ENCODE measurements at places on chromosomes 2 and 18.

GRCh38 chr2:235685024-235685721 is 191.3 kb downstream of the AGAP1 start:
- DNase-seq: no peak

DNA sequence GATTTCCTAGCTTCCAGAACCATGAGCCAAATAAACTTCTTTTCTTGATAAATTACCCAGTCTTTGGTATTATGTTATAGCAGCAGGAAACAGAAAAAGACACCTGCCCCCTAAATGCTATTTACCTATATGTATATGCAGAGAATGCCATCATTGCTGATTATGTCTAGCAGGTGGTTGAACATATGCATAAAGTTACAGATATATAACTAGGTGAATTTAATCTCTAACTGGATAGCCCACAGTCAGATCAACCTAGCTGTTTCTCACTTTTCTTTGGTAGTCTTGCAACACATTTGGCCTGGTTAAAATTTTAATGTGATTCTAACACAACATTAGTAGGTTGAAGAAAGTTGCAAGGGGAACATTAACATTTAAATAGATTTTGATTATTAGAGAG is 7.1 kb upstream of the CERS6 start:
- no peak for DNase-seq

GRCh38 chr2:211836409-211836808 is 702.2 kb downstream of the ERBB4 start:
- no peak for DNase-seq

DNA sequence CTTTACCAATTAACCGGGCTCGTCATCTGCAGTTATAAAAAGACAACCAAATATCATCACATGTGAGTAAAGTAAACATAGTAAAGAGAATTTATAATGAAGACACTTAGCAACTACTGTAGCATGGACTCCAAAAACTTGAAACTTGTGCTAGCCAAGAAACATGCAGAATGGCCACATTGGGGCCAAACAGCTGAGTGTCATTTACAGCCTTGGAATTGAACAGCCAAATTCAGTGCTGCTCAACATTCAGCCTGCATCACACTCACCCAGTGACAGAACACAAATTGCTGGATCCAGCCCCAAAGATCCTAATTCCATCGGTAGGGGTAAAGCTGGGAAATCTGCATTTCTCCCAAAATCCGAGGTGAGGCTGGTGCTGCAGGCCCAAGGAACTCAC is 224.8 kb upstream of the GYPC start:
- no peak for DNase-seq
